ENCODE measurements at places on chromosomes 1 and 21. TPM values are rescaled to one million over a fixed set of nuclear protein-coding genes. Genes with fewer than 3 reads are reported as not detected.
A peak's percentile ranks its signal among the peaks of the same experiment; 100 is the strongest.

The ZBTB7B gene
- 94.5 TPM for total RNA-seq

DNA sequence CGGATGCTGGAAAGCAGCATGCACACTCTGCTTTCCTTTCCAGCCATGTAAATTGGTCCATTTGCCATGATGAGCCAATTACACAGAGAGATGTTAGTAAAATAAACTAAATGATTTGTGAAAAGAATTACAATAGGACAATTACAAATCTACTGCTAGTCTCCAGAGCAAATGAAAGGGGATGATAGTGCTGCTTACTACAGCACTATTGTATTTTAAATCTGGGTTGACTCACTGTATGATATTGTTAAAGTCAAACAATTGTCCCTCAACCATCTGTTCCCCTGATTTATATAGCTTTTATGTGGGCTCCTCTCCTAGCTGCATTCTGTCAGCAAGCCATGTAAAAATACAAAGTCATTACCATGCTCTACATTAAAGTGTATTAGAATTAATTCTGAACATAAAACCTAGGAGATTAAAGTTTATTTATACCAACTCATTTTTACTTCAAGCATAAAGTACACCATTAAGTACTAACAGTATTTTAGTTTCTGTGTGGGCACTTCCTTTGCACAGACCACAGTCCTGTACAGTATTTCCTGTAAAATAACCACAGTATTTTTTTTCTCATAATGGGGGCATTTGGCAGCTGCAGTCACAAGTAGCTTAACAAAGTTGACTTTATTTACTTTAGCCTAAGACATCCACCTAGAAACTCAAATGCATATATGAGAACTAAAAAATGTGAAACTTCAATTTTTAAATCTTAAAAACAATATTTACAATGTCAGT is 135.8 kb downstream of the VAV3 start:
- H3K27ac ChIP-seq = peak overlapping the region; percentile 33
- peak; percentile 40 for ATAC-seq
- no peaks in the 10 kb centered on the region for H3K27me3 ChIP-seq
- H3K4me3 ChIP-seq = peak overlapping the region; percentile 42
- H3K4me1 ChIP-seq = peaks cover 17% of the 10 kb centered on the region

GRCh38 chr21:43903451-43904091 is 38.5 kb downstream of the AGPAT3 start:
- no peaks in the 10 kb centered on the region for H3K27me3 ChIP-seq
- H3K4me1 ChIP-seq = peaks cover 12% of the 10 kb centered on the region
- H3K27ac ChIP-seq = peak overlapping the region; percentile 58
- no peak overlapping the region for H3K4me3 ChIP-seq
- H3K36me3 ChIP-seq = peaks cover 59% of the 10 kb centered on the region

The SELP gene
- 0.39 TPM for total RNA-seq

All from activated T-helper 17 cell treated with anti-CD3 and anti-CD28 coated beads, Interleukin-2, amount 50 U/mL, for 72 hours (primary cell).